ENCODE measurements at places on chromosomes 2 and 18.

GRCh38 chr2:217299590-217299989 is 439.7 kb upstream of the TNP1 start:
- no peak for DNase-seq

GRCh38 chr2:75676464-75676863 is 29.9 kb downstream of the MRPL19 start:
- DNase-seq: no peak

- no peak for DNase-seq
Observed at GRCh38 chr2:104415284-104415683, 438.6 kb upstream of the POU3F3 start.

GRCh38 chr2:160293391-160294091 is 93.5 kb upstream of the ITGB6 start:
- DNase-seq: no peak

GRCh38 chr18:2036086-2036485 is 535.2 kb downstream of the METTL4 start:
- no peak for DNase-seq

- no peak for DNase-seq
Observed at GRCh38 chr2:42819160-42819559, 26.8 kb upstream of the HAAO start.

DNA sequence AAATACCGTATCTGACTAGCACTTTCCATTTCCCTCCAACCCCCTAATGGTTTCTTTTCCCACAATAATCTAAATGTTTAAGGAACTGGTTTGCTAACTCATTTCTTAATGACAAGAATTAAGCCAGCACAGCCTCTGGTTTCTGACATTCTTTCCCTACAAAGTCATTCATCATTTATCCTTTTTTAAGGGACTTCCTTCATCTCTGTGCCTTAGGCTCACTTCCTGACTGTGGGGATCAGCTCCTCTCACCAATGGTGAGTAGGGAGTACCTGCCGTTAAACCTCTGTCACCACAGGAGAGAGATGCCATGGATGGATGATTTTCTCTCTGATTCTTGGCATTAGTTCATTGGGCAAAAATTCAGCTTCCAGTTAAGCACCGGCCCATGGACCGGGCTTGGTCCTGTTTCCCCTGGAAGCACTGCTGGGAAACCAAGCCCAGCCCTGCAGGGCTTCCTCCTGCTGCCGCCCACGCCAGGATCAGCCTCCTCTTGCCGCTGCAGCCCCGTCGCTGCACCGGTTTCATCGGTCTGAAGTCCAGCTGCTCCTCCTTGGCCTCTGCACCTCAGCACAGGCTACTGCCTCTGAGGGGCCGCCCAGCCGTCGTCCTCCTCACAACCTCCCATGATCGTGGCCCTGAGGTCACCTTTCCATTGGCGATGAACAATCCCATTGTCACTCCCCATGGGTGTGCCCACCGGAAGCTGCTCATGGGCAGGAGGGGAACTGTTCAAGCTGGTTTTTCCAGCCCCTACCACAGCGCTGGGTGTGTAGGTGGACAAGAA is 64.0 kb upstream of the ZNF516 start:
- DNase-seq: no peak

DNA sequence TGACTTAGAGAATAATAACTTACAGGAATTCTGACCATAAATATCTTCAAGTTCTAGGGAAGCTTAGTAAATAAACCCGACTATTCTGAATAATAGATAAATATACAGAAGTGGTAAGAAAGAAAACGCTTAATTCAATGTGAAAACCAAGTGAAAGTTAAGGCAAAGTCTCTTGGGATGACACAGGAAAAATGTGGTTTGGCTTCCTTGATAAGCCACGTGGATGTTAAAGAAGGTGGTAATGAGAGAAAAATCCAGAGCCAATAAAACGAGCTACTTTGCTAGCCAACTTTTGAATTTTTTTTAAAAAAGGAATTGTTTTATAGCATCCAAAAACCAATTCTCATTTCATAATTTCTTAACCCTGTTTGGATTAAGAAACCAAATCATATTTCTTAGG is 166.2 kb upstream of the VRK2 start:
- no peak for DNase-seq

DNA sequence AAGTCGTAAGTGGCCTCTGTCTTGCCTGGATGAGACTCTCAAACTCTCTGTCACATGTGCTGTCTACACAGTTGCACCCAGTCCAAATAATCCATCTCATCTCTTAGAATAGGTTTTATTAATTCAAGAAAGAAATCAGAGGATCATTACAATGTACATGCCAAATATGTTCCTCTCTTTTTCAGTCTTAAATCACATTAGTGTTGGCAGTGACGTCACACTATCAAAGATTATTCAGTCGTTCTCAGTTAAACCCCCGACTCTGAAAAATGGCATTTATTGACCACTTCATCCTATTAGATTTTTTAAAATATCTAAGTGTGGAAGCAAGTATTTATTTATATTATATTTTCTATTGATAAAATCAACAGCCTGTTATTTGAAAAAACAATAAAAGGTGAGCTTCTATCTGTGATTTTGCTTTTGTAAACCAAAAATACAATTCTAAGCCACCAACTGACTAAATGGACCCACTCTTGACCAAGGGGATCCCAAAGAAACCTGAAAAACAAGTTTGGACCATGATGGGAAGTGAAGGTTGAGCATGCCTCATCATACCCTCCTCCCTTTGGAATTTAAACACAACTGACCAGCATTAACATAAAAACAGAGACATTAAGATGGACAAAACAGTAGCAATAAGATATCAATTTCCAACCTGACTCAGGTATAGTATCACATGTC is 1894.4 kb upstream of the LRRTM1 start:
- no peak for DNase-seq

- DNase-seq: no peak
Observed at GRCh38 chr2:129800285-129800684, 179.2 kb upstream of the RAB6C start.

DNA sequence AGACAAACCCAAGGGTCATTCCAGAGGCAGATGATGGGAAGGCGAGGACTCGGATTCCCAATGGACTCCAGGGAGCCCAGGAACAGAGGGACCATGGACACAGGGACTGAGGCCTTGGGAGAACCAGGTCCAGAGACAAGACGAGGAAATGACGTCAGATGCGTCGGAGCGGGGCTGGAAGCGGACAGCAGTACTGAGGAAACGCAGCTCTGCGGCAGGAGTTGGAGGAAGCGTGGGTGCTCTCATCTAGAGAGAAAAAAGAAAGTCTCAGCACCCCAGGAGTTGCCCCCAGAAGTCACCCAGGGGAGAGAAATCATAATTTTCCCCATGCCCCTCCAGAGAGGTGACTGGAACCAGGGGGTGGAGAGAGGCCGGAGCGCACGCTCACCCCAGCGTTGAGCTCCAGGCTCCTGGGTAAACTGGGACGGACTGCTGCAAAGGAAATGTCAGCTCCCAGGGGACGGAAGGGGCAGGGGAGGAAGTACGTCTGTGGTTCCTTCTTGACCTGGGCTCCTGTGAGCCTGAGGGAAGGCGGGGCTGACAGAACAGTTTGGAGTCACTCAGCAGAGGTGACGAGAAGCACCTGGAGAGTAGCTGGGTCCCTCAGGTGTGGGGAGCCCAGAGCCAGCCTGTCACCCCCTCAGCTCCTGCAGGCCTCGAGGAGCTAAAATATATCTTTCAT is 44.7 kb downstream of the CMPK2 start:
- DNase-seq: no peak

GRCh38 chr2:162297925-162298552 is 20.4 kb downstream of the IFIH1 start:
- DNase-seq: peak; percentile 57

GRCh38 chr18:23824669-23825068 is 135.4 kb downstream of the LAMA3 start:
- DNase-seq: no peak

DNA sequence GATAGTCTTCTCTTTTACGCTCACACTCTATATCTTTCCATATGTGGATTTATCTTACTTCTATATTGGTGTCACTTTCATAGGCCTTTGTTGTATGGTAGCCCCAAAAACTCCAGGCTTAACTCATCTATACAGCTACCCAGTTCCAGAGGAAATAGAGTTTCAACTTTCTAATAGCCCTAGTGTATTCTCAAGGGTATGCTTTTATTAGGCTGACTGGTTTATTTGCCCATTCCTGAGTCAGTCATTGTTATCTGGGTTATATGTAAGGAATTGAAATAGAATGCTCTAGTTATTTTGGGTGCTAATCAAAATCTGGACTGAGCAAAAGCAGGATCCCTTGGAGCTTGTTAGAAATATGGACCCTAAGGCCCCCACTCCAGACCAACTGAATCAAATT is 307.4 kb upstream of the KCNJ3 start:
- no peak for DNase-seq

- DNase-seq: no peak
Observed at GRCh38 chr2:69943843-69944525, 17.4 kb downstream of the ASPRV1 start.

GRCh38 chr2:201411421-201411820 is 39.8 kb downstream of the TRAK2 start:
- DNase-seq: no peak

GRCh38 chr2:34549710-34550345 is 950.7 kb upstream of the FAM98A start:
- DNase-seq: no peak

- no peak for DNase-seq
Observed at GRCh38 chr18:45320724-45321123, 294.6 kb upstream of the SLC14A2 start.

- no peak for DNase-seq
Observed at GRCh38 chr2:181431674-181432073, 25.5 kb upstream of the ITGA4 start.

GRCh38 chr2:222320436-222321395 is 21.9 kb upstream of the PAX3 start:
- DNase-seq: no peak

DNA sequence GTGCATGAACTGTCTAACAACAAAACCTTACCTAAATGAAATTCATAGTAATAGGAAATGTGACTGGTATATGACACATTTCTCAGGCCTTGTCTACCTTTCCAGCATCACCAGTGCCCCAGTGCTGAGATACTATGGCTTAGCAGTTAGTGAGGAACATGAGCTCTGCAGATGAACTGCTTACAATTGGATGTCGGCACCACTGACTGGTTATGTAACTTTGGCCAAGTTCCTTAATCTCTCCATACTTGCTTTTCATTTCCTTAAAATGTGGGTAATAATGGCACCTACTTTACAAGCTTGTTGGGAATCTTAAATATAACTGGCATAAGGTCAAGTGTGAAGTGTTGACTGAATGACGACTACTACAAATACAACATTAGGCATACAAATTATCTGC is 136.3 kb downstream of the OLA1 start:
- no peak for DNase-seq

- no peak for DNase-seq
Observed at GRCh38 chr2:198692907-198693510, 764.7 kb downstream of the SATB2 start.

DNA sequence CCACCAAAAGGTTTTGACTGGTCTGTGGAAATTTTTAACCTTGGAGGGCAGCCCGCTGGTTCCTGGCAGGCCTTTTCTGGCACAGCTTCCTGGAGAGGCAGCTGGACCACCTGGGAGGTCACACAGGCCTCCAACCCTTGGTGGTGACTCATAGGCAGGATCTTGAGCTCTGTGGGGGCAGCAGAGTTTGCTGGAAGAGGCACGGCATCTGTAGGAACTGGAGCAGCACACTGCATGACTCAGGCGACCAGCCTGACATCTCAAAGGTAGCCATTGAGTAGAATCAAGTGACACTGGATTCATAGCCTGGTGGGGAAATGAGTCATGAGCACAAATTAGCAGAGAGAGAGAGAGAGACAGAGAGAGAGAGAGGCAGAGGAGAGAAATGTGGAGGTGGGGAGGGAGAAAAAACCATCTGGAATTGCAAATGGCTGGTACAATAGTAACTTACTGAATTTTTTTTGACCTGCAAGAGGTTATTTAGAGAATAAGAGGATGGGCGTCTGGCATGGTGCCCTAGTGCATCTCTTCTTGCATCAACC is 57.4 kb downstream of the TRPM8 start:
- peak; percentile 82 for DNase-seq

GRCh38 chr2:210230984-210231383 is 5.7 kb upstream of the ACADL start:
- DNase-seq: no peak

- DNase-seq: no peak
Observed at GRCh38 chr2:239768031-239768790, 256.9 kb downstream of the NDUFA10 start.

All from SHP77 (cell line).